ENCODE measurements at places on chromosomes 1 and 21.

GRCh38 chr1:38334930-38335592 lies 288.5 kb upstream of the POU3F1 start:
- DNase-seq = no peak

- no peak for DNase-seq
Observed at GRCh38 chr1:27339213-27339612, 2.6 kb upstream of the SYTL1 start.

DNA sequence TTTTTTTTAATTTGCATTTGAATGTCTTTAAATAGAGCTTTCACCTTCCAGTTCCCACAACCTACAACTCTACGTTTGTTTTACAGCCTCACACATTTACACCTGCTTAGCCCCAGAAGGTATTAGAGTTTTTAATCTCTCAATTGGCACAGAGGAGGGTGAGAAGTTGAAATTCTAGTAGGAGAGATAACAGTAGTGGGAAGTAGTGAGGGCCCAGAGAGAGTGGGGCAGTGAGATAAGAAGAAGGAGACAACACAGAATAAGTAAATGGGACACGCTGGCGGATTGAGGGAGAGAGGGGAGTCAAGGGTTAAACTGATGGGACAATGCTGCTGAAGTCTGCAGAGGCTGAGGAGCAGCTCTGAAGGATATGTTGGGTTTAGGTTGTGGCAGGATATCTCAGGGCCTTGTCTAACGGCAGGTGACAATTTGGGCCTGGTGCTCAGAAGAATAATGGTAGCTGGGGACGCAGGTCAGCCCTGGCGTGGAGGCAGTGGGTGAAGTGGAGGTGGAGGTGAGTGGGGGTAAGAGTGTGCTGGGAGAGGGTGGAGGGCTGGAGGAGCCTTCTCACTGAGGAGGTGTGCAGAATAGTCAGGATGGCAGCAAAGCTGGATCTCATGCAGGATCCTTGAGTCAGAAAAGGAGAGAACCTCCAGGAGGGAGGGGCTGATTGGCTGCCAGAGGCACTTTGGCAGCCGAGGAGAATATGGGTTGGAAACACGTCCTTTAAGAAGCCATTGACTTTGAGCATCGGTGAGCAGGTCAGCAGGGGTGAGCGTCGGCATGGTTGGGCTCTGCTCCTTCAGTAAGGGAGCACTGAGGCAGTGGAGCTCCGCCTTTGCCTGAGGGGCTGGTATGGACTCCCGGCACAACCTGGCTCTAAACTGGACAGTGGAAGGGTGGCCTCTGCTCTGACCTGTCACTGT lies 72.9 kb downstream of the SYT6 start:
- DNase-seq = peak; percentile 49

DNA sequence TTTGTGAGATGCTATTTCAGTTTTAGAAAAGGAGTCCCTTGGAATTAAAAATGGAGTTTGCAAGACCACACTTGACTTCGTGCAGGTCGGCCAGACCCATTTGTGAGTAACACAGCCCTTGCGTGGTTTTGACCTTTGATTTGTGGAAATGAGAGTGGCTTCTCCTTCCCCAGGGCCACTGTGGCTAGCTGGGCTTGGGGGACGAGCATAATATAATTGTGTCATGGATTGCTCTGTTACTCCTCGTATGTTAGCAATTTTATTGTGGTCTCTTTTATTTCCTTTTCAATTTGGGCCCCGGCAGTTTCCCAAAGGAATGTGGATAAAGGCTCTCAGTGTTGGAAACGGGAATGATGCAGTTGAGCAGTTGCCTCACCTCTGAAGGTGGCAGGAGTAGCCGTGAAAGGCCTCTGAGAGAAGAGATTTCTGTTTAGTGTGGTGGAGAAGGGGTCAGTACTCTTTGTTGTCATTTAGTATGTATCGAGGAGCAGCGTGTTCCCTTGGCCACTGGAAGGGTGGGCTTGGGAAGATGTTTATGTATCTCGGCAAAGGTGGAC lies 194.6 kb downstream of the PBX1 start:
- DNase-seq = no peak

DNA sequence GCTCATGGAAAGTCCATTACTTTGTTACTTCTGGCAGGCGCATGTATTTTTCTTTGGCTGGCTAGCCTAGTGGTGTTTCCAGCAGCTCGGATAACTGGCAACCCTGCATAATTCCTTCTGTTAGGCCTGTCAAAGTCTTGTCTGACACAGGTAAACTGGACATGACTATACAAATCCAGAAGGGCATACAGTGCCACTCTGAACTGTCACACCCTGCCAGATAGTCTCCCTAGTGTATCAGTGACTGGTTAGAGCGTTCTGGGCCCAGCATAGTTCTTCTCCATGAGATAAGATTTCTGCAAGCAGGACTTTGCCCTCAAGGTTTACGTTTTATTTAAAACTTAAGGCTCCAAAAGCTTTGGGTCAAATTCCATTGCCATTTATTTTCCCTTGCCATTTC lies 177.7 kb upstream of the GORAB start:
- no peak for DNase-seq
